ENCODE measurements at places on chromosomes 13 and 19. TPM values are rescaled to one million over a fixed set of nuclear protein-coding genes. Genes with fewer than 3 reads are reported as not detected.

DNA sequence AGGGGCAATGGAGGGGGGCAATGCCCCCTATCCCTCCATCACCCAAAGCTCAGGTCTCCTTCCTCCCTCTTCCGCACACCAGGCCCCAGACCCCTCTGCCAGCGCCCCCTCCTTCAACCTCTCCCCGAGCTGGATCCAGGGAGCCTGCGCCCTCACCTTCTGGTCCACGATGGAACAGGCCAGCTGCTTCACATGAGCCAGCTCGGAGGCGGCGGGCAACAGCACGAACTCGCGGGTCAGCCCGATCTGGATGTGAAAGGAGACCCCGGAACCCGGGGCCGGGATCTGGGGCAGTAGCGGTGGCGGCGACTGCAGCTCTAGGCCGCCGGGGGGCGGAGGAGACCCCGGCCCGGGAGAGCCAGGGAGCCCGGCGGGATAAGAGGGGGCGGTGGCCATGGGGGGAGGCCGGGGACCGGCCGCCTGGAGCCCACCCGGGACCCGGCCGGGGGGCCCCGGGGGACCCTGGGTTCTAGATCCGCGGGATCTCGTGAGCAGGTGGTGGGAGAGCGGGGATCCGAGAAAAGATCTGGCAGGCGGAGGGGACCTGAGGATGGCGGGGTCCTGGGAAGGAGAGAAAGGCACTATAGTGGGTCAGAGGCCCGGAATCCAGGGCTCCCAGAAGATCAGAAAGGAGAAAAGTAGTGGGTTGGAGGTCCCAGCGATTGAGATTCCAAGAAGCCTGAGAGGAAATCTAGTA, 791 bp downstream of the PRKD2 start:
- peak; percentile 30 for DNase-seq

DNA sequence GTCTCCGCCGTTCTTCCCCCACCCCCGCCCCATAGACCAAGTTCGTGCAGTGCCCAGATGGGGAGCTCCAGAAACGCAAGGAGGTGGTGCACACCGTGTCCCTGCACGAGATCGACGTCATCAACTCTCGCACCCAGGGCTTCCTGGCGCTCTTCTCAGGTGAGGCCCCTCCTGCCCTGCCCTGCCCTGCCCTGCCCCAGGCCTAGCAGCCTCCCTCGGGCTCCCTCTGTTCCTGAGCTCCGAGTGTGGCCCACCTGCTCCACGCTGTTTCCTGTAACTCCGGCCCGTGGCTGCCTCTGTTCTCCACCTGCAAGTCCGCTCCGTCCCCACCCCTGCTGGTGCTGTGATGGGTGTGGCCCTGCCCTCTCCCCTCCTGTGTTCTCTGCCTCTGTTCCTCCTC, 6.4 kb downstream of the LHB start:
- DNase-seq, result no peak

DNA sequence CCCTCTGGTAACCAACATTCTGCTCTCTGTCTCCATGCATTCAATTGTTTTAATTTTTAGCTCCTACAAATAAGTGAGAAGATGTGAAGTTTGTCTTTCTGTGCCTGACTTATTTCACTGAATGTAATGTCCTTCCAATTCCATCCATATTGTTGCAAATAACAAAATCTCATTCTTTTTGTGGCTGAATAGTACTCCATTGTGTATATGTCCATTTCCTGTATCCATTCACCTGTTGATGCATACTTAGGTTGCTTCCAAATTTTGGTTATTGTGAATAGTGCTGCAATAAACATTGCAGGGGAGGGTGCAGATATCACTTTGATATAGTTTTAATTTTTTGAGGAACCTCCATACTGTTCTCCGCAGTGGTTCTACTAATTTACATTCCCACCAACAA, 2.5 kb upstream of the ZNF284 start:
- no peak for DNase-seq

Gene ZNF587
- total RNA-seq, result 34.2 TPM

GRCh38 chr19:3350014-3350663, 16.2 kb upstream of the NFIC start:
- peak; percentile 79 for DNase-seq

DNA sequence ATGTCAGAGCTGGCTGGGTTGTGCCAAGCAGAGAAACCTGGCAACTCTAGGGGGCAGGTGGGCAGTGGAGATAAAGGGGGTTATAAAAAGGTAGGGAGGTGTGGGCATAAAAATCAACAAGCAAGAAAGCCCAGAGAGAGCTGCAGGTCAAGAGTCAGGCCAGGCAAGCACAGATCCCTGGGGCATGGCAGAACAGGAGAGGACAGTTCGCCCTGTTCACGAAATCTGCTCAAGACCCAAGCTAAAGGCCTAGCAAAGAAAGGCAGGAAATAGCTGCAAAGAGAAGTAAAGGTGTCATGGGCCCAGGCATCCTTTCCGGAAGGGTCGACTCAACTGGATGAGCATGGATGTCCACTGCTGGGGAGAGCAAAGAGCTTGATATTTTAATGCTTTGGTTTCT, 3.4 kb downstream of the MBNL2 start:
- DNase-seq, result no peak

DNA sequence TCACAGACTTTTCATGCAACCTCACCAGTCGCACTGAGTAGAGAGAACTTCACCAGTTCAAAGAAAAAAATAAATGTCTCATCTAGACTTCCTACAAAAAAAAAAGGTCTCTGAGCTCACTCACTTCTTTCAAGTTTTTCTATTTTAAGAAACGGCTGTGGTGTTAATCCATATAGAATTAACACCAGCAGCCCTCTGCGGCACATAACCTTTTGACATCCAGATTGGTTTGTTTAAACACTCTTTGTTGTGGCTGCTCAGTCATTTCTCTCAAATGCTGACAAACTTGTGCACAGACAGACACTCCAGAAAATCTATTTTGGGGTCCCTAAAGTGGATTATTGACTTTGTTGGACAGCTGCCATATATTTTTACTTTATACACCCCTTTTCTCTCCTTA, 874.9 kb downstream of the EFNB2 start:
- DNase-seq, result no peak

DNA sequence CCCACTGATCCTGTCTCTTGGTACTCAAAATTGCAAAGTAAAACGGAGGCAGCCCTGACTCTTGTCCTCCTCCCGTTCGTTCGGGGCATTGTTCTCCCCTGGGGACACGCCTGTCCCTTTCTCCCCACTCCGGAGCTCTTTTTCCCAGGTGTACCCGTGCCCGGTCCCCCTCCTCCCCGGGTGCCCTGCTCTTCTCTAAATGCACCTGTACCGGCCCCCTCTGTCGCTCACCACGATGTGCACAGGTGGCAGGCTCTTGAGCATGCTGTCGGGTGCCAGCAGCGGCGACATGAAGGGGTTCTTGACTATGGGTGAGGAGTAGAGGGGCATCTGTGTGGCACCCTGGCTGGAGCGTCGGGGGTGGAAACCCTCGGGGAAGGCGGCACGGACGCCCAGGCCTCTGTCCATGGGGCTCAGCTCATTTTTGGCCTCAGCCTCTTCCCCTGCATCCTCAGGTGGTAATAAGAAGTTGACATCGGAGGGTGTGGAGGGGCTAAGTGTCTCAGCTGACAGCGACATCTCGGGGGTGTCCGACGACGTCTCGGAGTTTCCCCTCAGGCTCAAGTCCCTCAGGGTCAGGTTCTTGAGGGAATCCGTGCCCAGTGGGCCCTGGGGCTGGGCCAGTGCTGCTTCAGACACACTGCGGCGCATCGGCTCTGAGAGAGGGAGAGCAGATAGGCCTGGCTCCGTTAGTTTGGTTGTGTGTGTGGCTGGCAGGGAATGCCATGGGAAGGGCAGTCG, 12.4 kb upstream of the CNFN start:
- DNase-seq, result no peak

DNA sequence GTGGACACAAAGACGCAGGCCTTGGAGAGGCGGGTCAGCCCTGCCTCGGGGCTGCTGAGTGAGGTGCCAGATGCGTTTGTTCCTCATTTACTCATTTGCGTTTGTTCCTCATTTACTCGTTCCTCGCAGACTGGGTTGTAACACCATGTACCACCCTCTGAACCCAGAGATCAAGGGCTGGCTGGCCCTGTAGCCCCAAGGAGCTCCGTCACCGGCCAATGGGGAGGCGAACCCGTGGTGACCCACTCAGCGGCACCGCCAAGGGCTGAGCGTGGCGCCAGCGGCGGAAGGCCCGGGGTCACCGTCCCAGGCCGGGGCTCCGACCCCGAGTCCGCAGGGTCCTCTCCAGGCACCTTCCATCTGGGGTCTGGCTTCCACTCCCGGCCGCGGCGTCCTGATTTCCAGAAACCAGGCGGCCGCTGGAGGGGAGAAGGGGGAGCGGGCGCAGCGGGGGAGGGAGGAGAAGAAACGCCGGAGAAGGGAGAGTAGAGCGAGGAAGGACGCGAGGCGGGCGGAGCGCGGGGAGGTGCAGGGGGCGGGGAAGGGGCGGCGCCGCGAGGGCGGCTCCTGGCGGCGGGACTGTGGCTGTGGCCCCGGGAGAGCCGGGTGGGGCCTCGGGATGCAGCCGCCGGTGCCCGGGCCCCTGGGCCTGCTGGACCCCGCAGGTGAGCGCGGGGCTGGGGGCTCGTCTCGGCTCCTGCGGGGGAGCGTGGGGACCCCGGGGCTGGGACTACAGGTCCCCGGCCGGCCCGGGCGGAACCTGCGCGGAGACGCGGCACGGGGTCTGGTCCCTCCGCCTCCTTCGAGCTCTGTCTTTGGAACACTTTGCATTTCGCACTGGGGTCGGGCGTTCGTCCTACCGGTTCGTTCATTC, at the start of gene TMEM255B:
Gene TMEM255B, plus strand, starts transcription at position 576 of the 874 bp plus-strand sequence. Its CDS starts 44 bp downstream, at position 620.
- DNase-seq, result peak; percentile 70

DNA sequence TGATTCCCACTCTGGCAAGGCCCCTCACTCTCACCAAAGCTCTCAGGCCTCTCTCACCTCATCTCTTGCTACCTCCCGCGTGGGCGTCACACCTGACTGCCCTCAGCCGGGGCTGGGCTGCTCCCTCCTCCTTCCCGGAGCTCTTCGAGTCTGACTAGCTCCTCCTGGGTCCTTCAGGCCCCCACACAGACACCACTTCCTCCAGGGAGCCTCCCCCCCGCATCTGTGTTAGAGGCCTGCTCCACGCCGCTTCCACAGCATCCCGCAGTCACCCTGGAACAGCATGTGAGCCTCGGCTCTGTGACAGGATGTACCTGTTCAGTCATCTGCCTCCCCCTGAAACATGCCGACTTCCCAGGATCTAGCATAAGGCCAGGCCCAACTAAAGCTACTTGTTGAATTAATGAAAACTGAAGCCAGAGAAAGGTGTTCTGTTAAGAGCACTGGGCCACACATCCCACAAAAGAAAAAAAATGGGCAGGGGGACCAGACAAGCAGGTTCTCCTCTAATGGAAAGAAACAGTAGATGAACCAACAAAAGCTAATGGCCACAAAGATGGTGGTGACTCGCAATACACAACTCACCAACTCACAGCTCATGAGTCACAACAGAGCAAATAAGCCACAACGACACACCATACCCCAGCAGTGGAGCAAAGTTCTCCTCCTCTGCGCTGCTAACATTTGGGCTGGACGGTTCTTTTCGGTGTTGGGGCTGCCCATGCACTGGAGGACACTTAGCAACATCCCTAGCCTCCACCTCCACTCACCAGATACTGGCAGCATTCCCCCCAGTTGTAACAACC, 3.0 kb downstream of the PPP6R1 start:
- DNase-seq, result peak; percentile 20

- no peak for DNase-seq
These were observed 187.1 kb downstream of the KATNAL1 start for GRCh38 chr13:30120133-30120822.

Gene SOX1
- total RNA-seq, result not detected

Gene TMEM150B
- total RNA-seq, result not detected

GRCh38 chr13:80716610-80717081, 375.7 kb upstream of the SPRY2 start:
- DNase-seq, result peak; percentile 63
